ENCODE measurements at places on chromosomes 7 and 10.
A peak's percentile ranks its signal among the peaks of the same experiment; 100 is the strongest.

DNA sequence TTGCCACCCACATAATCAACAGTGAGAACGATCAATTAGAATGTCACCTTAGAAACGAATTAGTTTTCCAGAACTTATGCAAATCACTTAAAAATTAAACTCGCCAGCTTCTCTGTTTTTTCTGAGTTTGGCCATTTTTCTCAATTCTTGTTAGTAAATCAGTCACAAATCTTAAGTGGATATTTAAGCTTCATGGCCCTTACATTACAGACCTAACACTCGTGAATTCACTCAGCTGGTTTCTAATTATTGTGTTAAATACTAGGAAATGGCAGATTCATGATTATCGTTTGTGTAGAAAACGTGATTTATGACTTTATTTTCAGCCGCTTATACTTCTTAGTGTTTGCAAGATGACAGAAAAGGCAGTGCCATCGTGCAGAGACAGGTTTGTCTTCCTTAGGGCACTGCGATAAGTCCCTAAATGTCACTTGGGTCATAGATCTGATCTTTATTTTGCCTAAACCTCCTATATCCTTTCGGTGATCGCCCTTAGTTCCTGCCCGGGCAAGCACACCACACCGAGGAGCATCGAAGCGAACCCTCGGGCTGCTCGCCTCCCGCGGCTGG lies 587 bp upstream of the CELF2 start:
- no peak for DNase-seq

GRCh38 chr7:122416336-122416735 lies 111.8 kb upstream of the FEZF1 start:
- DNase-seq, result no peak

DNA sequence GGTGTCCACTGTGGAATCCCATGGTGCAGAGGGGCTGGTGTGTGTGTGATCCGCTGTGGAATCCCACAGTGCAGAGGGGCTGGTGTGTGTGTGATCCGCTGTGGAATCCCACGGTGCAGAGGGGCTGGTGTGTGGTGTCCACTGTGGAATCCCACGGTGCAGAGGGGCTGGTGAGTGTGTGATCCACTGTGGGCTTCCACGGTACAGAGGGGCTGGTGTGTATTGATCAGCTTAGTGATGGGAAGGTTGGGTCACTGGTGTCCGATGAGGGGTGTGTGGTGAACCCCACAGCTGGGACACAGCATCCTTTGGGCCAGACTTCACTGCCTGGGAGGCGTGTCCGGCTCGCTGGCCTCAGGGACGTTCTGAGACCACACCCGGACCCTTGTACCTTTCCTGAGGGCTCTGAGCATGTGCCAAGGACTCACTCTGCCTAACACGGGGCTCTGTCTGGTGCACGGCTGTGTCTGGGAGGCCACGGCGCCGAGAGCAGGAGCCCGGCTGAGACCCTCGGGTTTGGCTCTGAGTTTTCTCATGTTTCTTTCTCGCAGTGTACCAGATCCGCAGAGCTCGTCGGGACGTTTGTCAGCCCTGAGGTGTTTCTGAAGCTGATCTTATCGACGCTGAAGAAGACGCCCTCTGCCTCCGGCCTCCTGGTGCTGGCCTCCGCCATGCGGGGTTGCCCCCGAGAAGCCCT lies 29.3 kb upstream of the PRKAR1B start:
- no peak for DNase-seq

- no peak for DNase-seq
These were observed 34.0 kb upstream of the ELN start for GRCh38 chr7:73994023-73994422.

- peak; percentile 26 for DNase-seq
These were observed 973 bp downstream of the CAMK1D start for GRCh38 chr10:12350167-12350872.

DNA sequence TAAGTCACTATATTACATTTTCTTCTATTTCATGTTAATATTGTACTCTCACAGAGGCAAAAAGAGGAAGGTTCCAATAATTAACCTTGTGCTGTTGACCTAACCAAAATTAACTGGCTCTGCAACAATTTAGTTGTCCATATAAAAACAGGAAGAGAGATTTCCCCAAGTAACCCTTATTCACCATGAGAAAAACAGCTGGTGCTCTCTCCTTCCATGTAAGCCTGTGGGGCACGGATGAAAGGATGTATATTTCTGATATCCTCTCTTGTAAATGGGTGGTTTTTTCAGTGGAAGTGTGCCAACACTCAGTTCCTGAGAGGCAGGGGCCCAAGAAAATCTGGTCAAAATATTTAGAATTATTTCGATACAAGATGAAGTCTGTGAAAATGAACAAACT lies 358.1 kb downstream of the CRPPA start:
- DNase-seq, result no peak

DNA sequence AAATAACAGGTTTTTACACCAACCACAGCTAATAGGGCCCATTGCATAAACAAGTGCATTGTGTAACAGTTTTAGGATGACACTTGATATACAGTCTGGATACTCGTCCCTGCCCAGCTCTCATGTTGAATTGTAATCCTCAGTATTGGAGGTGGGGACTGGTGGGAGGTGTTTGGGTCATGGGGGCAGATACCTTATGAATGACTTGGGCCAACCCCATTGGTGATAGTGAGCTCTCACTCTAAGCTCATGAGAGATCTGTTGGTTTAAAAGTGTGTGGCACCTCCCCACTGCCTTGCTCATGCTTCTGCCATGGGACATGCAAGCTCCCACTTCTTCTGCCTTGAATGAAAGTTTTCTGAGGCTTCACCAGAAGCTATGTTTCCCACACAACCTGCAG lies 136.7 kb downstream of the PDE1C start:
- no peak for DNase-seq

DNA sequence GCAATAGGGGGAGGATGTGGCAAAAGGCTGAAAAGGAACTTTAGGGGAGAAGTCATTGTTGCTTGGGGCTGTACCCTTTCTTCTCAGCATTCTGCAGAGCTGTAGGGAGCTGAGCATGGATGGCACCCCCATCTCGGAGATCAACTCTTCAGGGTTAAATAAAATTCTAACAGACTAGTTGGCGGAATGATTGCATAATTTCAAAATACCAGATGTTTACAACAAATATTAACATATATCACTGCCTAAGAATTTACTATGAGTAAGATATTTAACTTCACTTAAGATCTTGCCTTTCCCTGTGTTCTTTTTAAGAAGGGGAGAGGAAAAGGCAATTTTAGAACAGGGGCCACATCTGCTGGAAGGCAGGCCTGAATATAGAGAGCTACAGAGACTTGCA lies 509 bp upstream of the OR2F1 start:
- no peak for DNase-seq

DNA sequence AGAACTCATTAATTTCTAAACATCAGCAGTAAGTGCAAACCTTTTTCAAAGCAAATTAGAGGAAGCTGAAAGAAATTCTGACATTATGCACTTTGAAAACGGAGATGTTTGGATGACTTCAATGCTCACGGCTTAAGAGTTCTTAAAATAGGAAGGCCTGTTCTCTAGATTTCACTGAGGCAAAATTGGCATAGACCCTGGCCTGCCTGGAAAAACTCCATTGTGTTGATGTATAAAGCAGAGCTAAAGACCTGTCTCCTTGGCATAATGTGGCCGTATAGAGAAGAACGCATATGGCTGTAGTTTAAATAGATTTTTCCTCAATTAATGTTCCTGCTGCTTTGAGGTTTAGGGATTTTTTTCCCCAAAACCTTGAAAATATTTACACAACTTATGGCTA lies 24.5 kb upstream of the AGMO start:
- DNase-seq, result no peak

DNA sequence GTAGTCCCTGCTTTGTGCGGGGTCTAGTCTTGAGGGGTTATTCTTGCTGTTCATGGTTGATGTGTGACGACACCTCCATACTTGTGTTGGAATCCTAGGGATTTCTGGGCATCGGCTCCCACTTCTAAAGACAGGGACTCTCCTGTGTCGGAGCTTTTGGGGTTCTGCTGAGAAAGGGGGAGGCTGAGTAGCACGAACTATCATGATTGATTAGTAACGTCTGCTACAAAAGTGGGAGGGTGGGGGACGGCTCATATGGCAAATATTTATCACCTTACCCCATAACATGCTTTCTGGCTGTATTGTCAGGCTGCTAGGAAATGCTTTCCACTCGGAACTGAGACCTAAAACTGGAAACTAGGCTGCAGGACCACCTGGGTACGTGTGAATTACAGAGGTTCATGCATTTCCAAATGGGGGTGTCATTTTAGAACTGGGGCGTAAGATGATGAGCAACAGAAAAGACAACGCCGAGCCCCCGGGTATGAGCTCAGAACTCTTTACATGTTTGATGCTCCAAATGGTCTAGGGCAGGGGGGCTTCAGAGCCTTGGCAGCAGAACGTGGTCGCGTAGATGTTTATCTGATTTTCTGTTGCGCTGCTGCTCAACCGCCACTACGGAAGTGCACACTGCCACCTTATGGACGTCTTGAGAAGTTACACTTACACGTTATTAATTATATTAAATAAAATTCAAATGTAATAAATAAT lies 15.1 kb upstream of the NME8 start:
- DNase-seq, result no peak

DNA sequence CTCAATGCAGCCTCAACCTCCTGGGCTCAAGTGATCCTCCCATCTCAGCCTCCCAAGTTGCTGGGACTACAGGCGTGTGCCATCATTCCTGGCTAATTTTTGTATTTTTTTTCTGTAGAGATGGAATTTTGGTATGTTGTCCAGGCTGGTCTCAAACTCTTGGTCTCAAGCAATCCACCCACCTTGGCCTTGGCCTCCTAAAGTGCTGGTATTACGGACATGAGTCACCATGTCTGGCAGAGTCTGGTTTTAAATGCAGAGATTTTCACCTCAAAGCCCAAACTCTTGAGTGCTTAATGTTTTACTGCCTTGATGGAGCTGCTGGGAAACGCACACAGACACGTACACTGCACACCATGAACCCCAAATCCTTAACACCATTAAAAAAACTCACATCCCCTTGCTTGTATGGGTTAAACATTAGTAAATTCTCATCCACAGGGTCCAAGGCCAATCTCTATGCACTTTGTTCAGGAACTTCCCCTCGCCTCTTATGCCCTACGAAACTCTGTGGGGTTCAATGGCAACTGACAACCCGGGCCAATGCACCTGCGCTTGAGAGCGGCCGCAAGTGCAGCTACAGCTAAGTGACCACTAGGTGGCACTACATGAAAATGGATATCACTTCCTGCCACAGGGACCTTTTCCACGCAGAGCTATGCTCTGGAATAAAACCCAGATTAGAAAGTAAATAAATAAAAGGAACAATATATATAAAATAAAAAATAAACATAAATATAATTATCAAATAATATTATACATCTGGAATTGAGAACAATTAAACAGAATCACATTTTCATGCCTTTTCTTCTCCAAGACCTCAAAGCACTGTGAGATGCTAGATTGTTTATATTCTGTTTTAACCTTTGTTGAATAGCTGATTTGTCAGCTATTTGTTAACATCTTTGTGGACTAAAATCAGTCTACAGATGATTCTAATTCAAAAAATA lies 66.9 kb upstream of the AFAP1L2 start:
- DNase-seq, result peak; percentile 34

DNA sequence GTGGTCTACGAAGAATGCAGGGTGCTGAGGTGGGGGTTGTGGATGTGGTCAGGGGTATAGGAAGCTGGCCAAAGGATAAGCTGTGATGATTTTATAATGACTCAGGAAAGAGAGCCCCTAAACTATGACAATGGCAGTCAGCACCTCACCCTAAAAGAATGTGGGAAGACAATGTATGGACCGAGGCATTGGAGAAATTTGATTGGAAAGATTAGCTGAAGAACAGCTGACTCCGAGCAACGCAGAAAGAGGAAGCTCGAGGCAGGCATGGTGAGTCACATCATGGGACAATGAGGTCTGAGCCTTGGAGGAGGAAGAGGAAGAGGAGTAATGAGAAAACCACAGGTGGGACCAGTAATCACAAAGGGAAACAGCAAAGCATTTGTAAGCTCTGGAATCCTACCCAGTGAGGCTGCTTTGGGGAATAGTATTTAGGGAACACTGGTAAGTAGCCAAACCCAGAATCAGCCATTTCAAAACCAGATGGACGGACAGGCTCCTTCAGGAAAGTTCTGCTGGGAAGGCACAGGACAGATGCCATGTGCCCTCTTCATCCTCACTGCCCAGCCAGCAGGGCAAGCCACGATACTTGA lies 295.4 kb downstream of the PRPF18 start:
- DNase-seq, result no peak

DNA sequence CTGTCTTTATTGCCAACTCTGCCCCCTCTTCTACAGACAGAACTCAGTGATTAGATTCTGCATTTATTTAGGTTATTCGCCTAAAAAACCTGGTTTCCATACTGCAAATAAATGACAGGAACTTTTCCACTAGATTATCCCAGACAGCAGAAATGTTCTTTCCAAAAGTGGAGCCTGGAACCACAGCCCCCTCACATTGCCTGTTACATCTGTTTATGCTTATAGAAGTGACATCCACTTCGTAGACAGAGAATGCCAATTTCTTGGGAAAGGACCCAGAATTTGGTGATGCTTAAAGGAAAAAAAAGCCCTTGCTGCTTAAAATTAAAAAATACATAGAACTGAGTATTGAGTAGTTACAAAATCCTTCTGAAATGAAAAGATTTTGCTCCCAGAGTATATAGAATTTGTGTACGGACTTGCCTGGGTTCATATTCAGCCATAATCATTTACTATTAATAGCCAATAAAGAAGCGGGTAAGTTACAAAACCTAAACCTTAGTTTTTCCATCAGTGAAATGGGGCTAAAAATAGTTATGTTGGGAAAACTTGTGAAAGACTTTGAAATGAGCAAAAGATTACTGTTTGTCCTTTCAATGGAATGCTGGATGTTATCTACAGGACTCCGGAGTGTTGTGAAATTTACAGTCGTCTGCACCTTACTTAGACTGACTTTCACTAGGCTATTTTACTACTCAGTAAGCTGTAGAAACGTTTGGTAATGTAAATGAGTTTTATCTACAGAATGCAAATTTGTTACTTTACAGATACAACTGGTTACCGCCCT lies 1.1 kb upstream of the PPP1R9A start:
- no peak for DNase-seq

DNA sequence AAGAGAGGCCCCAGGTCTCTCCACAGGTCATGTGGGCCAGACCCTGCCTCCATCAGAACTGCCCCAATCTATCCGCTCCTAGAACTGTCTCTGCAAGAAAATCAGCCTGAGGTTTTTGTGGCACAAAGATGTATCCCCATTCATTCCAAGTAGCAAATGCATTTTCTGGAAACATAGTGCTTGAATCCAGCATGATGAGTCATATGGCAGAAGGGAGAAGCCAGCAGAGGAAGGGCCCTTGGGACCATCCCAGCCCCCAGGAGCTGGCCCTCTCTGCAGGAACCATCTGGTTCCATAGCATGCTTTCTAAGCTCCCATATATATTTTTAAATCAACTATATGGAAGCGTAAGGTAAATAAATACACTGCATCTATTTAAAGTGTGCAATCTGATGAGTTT lies 563.2 kb downstream of the GALNT17 start:
- no peak for DNase-seq

GRCh38 chr10:131784363-131785120 lies 116.3 kb upstream of the PPP2R2D start:
- no peak for DNase-seq

GRCh38 chr7:72053292-72053691 lies 358.8 kb downstream of the CALN1 start:
- DNase-seq, result no peak

GRCh38 chr7:94432281-94432670 lies 37.6 kb downstream of the COL1A2 start:
- DNase-seq, result no peak

GRCh38 chr7:37690206-37690605 lies 6.6 kb downstream of the GPR141 start:
- DNase-seq, result no peak
